GM12892 (cell line): ENCODE measurements at places on chromosomes 11 and 22.
A peak's percentile ranks its signal among the peaks of the same experiment; 100 is the strongest.

GRCh38 chr11:1870721-1871466, 18.0 kb downstream of the LSP1 start:
- DNase-seq, result no peak

DNA sequence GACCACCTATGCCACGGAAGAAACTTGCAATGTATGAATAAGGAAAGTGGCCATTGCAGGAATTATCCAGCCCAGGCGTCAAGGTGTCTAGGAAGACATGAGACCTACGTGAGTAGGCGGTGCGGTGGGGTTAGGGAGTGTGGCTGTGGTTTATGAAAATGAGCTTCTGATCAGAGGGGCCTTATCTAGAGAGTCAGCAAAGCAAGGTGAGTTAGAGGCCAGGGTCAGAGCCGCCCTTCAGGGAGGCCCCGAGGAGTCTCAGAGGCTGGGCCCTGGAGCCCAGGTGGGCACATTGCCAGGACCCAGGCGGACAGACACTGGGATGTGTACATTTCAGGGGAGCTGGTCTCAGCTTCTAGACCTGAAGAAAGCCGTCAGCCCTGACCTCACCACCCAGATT, 13.8 kb upstream of the LINC01488 start:
- DNase-seq, result no peak

- no peak for DNase-seq
Observed at GRCh38 chr11:12243486-12243885, 133.1 kb downstream of the MICAL2 start.

- DNase-seq, result no peak
Observed at GRCh38 chr22:22480940-22481339, 27.6 kb downstream of the ZNF280B start.

DNA sequence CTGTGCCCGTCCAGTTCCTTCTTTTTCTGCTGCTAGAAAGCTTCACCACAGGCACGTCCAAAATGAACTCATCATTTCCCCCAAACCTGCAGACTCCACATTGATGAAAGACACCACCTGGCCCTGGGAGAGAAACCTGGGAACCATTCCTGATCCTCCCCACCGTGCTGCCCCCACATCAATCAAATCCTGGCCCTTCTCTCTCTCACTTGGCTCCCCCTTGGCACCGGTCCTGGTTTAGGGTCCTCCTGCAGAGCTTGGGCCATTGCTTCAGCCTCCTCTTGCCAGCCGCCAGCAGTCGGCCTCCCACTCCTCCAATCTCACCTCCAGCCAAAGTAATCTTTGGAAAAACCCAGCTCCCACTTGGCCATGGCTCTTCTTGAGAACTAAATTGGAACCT, 38.5 kb downstream of the RIBC2 start:
- no peak for DNase-seq

GRCh38 chr22:42630901-42631602, 9.3 kb downstream of the ATP5MGL start:
- peak; percentile 20 for DNase-seq

- no peak for DNase-seq
Observed at GRCh38 chr11:65619281-65619928, 3.8 kb downstream of the PCNX3 start.

DNA sequence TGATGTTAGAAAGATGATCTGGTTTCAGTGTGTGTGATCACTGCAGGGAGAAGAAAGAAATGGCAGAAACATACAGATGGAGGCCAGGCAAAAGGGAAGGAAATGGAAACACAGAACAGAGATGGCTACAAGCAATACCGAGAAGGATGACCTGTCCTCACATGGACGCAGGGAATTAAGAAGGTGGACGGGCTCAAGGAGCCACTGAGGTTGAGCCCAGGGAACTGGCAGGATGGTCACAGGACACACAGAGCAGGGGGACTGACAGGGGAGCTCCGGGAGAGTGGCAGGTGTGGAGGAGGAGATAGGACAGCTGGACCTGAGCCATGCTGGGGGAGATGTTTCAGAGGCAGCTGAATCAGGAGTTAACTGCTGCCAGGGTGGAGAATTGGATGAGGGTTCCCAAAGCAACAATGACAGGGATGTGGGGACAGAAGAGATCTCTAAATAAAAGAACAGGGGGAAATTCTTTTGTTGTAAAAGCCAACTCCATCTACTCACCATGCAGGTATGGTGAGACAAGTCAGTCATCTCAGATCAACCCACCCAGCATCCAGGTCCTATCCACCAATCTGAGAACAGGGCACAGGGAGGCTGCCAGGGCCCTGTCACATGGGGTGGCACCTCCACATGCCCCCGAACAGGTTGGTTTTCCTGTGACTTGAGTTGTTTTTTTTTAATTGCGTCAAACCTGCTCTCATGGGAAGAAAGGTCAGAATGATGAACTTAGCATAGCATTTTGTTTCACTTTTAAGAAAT, 26.3 kb downstream of the KLHL22 start:
- no peak for DNase-seq

DNA sequence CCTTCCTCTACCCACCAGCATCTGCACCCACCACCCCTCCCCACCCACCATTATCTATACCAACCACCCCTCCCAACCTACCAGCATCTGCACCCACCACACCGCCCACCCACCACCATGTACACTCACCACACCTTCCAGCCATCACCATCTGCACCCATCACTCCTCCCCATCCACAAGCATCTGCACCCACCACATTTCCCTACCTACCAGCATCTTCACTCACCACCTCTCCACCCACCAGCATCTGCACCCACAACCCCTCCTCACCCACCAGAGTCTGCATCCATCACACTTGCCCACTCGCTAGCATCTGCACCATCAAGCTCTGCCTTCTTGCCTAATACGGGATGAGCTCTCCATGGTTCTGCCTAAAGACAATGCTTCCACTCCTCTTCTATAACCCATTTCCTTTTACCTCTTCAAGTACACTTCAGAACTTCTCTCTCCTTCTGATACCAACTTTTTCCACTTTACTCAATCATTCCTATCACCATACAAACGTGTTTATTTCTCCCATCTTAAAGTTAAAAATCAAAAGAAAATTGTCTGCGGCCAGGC, 2.4 kb upstream of the FSHB start:
- DNase-seq, result no peak

- no peak for DNase-seq
Observed at GRCh38 chr22:37119872-37120271, 10.4 kb upstream of the TMPRSS6 start.

GRCh38 chr11:60360621-60361020, 17.7 kb upstream of the MS4A7 start:
- DNase-seq, result no peak

DNA sequence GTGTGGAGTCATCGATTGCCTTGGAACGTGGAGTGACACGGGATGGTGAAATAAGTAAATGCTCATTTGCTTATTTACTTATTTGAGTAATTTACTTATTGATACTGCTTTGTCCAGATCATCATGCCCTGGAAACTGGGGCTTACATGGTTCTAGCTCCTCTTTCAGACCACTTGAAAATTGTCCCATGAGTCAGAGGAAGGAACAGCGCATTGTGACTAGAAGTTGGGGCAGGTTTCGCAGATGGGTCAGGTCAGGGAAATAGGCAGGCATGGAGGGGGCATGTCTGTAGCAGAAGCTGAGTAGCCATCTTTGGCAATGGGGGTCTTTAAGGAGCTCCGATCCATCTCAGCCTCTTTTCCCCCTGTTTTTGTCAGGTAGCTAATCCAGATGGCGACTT, 104.2 kb upstream of the SORL1-AS1 start:
- no peak for DNase-seq

- no peak for DNase-seq
Observed at GRCh38 chr11:65307298-65308229, 7.1 kb upstream of the CDC42EP2 start.

DNA sequence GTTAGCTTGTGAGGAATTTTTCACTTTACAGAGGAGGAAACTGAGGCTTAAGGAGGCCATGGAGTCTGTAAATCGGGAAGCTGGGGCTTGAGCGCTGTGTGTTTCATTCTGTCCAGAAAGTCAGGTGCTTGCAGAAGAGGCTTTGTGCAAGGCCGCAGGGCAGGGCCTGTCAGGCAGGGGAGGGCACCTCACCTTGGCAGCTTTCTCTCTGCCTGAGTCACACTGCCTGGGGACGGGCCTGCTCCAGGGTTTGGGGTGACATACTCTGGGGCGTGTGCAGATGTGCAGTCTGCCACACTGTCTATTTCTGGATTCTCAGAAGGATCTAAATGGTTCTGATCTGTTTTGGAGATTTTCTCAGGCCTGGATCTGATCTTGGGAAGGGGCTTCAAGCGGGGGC, 8.4 kb downstream of the INCENP start:
- no peak for DNase-seq

DNA sequence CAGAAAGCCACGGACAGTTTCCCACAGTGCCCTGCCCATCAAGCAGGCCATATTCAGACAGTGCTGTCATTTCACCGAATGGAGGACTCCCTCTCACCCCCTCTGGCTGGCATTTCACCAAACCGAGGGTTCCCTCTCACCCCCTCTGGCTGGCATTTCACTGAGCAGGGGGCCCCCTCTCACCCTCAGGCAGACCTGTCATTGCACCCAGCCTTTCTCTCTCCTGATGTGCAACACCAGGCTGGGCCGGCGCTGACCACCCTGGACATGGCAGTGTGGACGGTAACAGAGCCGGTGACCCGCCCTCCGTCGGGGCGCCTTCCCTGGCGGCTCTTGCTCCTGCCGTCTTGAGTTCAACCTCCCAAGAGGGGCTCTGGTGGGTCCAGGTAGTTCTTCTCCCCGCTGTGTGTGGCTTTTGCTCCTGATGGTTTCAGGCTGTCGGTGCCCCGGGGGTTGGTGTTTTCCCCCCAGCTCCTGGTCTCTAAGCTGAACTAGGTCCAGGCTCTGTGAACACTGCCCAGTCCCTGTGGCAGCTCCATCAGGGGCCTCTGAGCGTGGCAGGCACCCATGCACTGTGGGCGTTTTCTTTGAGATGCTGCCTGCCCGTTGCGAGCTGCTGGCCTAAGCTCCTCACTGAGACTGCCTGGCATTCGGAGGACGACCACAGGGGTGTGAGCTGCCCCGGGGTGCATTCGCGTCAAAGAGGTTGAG, 46.9 kb downstream of the SMIM38 start:
- DNase-seq, result no peak

DNA sequence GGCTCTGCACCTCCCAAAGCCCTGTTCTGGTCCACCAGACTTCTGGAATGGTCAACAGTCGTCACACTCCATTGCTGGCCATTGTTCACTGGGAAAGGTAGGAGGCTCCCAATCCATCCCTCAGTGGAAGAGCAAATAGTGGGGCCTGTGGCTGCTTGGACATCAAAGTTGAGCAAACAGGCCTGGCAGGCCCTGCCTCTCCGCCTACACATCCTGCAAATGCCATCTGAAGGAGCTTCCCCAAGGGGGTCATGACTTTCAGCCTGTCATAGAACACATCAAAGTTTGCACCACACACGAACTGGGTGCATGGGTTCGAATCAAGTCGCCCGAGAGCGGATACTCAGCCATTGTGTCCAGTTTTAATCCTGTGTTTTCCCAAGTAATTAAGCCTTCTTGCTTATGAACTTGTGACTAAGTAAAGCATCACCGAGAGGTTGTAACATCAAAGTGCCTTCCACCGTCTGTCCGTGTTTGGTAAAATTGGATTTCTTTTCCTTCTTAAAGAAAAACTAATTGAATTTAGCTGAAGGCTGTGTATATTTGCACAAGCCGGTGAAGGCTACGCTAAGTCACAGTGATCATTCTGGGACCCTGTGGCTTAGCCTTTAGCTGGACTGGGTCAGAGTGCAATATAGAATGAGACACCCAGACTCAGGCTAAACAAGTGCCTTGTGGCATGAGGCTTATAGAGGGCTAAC, 36.1 kb downstream of the CLPB start:
- DNase-seq, result no peak

DNA sequence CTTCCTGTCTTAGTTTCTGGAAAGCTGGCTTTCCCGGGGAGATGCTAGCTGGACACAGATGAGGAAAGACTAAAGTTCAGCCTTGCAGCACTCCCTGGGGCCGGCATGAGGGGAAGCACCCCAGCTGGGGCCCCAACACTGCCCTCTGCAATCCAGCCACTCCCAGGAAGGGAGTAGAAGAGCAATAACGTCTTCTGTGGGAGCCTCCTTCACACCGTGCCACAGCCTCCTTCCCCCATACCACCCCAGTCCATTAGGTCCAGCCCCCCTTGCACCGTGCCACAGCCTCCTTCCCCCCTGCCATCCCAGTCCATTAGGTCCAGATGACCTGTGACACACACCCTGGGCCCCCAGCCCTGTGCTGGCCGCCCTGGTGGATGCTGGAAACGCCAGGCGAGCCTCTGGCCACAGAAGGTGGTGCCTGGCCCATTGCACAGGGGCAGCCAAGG, 44.1 kb upstream of the PRDM11 start:
- DNase-seq, result no peak

DNA sequence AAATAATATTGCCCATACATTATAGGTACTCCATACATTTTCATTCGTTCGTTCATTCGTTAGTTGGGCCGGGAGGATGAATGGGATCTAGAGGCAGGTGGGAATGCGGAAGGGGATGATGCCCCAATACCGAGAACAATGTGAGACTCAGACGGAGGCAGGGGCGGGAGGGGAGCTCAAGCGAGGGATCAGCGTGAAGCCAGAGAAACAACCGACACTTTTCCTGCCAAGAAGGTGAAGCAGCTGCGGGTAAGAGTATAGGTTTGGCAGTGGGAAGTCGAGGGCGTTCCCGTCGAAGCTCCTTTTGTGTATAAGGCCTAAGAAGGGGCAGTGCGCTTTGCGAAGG, 1.1 kb upstream of the ARHGEF17 start:
- no peak for DNase-seq

- no peak for DNase-seq
Observed at GRCh38 chr11:14969901-14970323, 2.2 kb downstream of the CALCA start.

DNA sequence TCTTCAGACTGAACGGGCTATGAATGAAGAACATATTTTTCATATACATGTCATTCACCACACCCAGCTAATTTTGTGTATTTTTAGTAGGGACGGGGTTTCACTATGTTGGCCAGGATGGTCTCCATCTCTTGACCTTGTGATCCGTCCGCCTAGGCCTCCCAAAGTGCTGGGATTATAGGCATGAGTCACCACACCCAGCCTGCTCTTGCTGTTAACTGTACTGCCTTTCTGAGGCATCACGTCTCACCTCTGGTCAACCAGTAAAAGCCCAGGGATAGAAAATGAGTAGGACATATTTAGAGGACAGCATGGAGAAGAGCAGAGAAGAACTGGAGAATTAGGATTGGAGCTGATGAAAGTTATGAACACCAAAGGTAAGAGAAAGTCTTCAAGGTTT, 55.6 kb downstream of the APOL3 start:
- DNase-seq, result no peak

DNA sequence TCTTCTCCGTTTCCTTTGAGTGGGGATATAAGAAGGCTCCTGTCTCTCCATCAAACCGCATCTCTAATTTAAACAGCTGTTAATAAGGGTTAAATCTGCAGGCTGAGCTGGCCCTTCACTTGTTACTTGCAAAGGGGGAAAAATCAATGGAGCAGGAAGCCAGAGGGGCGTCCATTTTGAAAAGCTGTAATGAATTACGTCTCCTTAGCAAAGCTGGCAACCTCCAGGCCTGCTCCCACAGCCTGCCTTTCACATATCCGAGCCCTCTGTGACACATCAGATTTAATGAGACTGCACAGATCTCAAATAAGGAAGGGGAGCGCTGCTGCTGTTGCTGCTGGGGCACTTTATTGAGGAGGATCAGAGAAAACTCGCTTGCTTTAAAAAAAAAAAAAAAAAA, 320.8 kb downstream of the BLID start:
- no peak for DNase-seq
